Airway epithelial cell (primary cell): ENCODE measurements at places on chromosomes 6 and 20. TPM values are rescaled to one million over a fixed set of nuclear protein-coding genes. Genes with fewer than 3 reads are reported as not detected.

ANGPT4 gene
- total RNA-seq: not detected in 2 replicates

LINC00237 gene
- total RNA-seq: not detected in 2 replicates

GTF3C6 gene
- total RNA-seq: 38.6 and 39.3 TPM in 2 replicates

OR2H1 gene
- not detected in 2 replicates for total RNA-seq

TBC1D20 gene
- 14.0 and 17.1 TPM in 2 replicates for total RNA-seq

BRD2 gene
- 103 and 130 TPM in 2 replicates for total RNA-seq

BMP6 gene
- total RNA-seq: 0.14 and 0.46 TPM in 2 replicates

C20orf96 gene
- total RNA-seq: 0.19 and 1.4 TPM in 2 replicates

SLC2A10 gene
- 11.5 and 13.2 TPM in 2 replicates for total RNA-seq

DDO gene
- total RNA-seq: not detected in 2 replicates

SIRPB1 gene
- total RNA-seq: 1.3 and 4.0 TPM in 2 replicates

STMND1 gene
- not detected in 2 replicates for total RNA-seq

RAET1G gene
- 30.8 and 34.7 TPM in 2 replicates for total RNA-seq

LY6G6C gene
- 1.5 and 3.7 TPM in 2 replicates for total RNA-seq

GJA10 gene
- total RNA-seq: not detected in 2 replicates

CD83 gene
- 0.56 and 2.5 TPM in 2 replicates for total RNA-seq

WFDC2 gene
- 1.3 and 4.9 TPM in 2 replicates for total RNA-seq

ADTRP gene
- 1.3 and 1.8 TPM in 2 replicates for total RNA-seq

C6orf141 gene
- 13.3 and 14.0 TPM in 2 replicates for total RNA-seq

RPN2 gene
- total RNA-seq: 159 and 211 TPM in 2 replicates

TSHZ2 gene
- total RNA-seq: 1.2 and 1.6 TPM in 2 replicates

APOM gene
- 2.3 and 3.9 TPM in 2 replicates for total RNA-seq

CDSN gene
- total RNA-seq: 0.14 TPM in 1 of 2 replicates, not detected in the other

TNFRSF6B gene
- total RNA-seq: 31.8 and 39.1 TPM in 2 replicates

R3HDML gene
- not detected in 2 replicates for total RNA-seq

HLA-DRB1 gene
- total RNA-seq: 0.14 TPM in 1 of 2 replicates, not detected in the other

ZFP57 gene
- 0.42 and 1.3 TPM in 2 replicates for total RNA-seq

OR2W1 gene
- total RNA-seq: not detected in 2 replicates

BNIP5 gene
- total RNA-seq: 0.21 TPM in 1 of 2 replicates, not detected in the other

PTCRA gene
- total RNA-seq: not detected in 2 replicates

POLR3F gene
- 9.7 and 14.2 TPM in 2 replicates for total RNA-seq

HLA-DQB1 gene
- total RNA-seq: 0.21 and 2.0 TPM in 2 replicates

RNF182 gene
- total RNA-seq: 0.07 TPM in 1 of 2 replicates, not detected in the other
